CD4-positive, alpha-beta T cell treated with Interleukin-12 subunit alpha and Interleukin-12 subunit beta, for 1 hour (primary cell): ENCODE measurements at places on chromosomes 11 and 22.

GRCh38 chr22:29626497-29627195, 23.2 kb downstream of the NF2 start:
- DNase-seq, result no peak

DNA sequence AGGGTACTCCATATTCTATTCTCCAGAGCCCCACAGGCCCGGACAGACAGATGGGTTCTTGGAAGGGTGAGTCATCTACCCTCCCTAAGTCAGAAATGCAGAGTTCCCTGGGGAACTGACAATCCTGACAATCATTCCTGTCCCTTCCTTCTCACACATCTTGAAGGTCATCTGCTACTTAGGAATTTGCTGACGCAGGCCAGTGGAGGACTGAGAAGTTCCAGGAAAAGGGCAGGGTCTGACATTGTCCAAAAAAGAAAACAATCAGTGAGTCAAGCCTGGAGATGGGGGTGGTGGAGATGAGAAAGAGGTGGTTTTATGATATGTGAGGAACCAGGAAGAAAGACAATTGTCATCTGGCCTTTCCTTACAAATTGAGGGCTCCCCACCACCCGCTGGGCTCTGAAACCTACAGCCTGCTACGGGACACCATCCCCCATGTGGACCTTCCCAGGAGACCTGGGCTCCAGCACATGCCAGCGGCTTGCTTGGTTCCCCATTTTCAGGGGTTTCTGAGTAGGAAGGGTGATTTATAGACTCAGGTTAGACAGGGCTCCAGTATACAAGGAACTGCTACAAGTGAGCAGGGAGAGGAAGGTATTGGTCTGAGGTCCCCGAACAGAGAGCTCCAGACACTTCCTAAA, 12.9 kb downstream of the CD59 start:
- DNase-seq, result no peak

GRCh38 chr11:47586098-47586855, at the start of gene FAM180B:
Gene FAM180B, plus strand, starts transcription at chr11:47586678. Its CDS starts 91 bp downstream, at chr11:47586769.
- DNase-seq, result no peak

DNA sequence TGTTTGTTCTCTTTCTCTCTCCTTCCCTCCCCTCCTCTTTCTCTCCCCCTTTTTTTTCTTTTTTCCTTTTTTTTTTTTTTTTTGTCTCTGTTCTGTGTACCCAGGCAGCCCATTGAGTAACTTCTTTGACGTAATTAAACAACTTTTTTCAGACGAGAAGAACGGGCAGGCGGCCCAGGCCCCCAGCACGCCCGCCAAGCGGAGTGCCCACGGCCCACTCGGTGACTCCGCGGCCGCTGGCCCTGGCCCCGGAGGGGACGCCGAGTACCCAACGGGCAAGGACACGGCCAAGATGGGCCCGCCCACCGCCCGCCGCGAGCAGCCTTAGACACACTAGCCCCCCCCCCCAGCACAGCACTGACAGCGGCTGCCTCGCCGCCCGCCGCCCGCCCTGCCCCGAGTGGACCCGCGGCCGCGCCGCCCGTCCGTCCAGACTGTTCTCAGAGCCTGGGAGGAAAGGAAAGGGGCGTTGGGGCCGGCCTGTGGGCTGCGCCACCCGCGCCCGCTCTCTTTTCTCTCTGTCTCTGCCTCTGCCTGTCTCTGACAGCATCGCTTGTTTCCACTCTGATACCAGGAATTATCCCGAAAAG, 26.1 kb downstream of the MOB2 start:
- no peak for DNase-seq

- no peak for DNase-seq
These were observed 99.0 kb upstream of the HSD17B12 start for GRCh38 chr11:43581370-43582023.

DNA sequence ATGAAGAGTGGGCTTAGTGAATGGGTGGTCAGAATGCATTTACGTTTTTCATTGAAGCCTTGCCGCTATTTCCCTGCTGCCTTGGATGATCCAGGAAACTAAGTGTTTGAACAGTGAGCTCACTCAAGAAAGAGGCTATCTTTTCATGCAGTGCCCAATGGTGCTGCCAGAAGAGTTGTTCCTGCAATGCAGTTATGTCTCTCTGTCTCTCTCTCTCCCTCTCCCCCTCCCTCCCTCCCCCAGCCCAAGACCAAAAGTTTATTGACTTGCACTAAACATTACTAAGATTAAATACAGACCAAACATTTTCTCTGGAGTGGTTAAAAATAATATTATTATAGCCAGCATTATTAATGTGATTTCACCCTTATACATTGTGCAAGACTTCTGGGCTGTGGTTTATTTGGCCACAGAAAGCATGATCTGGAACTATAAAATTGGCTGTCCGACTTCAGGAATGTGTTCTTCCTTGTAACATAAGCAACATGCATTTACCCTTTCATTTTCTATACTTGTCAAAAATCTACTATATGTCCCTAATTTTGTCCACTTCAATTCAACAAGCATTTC, 6.6 kb upstream of the FUT4 start:
- DNase-seq, result no peak

GRCh38 chr11:15419696-15420095, 305.0 kb downstream of the INSC start:
- no peak for DNase-seq

DNA sequence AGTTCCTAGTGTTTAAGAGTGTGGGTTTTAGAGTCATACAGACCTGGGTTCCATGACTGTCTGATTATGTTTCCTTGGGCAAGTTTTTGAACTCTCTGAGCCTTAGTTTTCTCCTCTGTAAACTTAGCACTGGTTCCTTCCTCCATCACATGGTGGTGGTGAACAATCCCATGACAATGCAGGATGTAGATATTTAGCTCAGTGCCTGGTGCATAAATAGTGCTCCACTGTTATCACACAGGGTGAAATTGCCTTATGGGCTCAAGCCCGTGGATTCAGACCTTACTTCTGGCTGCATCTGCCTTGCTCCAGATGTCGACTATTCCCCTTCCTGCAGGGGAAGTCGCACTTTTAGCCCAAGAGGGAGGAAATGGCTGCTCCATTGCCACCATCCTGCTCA, 62.7 kb downstream of the LDLRAD3 start:
- no peak for DNase-seq

GRCh38 chr11:117232092-117232878, at the start of gene RNF214:
Gene RNF214, plus strand, starts transcription at chr11:117232671. Its CDS starts 1,602 bp downstream, at chr11:117234273.
- DNase-seq, result peak; percentile 86

DNA sequence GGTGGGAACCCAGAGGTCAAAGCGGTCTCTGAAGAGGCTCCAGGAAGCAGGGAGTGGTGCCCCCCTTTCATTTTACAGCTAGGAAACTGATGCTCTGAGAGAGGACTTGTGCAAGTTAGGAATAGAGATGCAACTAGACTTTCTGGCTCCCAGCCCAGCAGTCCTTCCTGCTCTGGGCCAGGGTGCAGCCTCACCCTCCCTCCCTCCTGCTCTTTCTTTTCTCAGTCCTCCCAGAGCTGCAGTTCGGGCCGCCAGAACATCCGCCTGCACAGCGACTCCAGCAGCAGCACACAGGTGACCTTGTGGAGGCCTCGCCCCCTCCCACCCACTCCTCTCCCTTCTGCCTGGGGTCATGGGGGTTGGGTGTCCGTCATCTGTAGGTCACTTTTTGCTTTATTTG, 51.5 kb downstream of the LHFPL7 start:
- no peak for DNase-seq

DNA sequence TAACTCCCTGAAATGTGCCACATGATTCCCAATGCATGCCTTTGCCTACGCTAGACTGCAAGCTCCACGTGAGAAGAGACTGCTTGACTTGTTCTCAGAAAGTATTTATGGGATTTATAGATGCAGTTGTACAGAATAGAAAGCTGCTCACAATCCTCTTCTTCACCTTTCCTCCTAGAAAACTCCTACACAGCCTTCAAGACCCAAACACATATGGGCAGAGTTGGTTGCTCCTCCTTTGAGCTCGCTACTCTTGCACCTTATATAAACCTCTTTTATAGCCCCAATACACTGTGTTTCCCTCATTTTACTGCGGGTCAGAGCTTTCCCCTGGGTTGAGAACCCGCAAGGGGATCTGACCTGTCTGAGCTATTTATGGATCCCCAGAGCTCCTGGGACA, 16.4 kb downstream of the C1QTNF6 start:
- DNase-seq, result no peak

DNA sequence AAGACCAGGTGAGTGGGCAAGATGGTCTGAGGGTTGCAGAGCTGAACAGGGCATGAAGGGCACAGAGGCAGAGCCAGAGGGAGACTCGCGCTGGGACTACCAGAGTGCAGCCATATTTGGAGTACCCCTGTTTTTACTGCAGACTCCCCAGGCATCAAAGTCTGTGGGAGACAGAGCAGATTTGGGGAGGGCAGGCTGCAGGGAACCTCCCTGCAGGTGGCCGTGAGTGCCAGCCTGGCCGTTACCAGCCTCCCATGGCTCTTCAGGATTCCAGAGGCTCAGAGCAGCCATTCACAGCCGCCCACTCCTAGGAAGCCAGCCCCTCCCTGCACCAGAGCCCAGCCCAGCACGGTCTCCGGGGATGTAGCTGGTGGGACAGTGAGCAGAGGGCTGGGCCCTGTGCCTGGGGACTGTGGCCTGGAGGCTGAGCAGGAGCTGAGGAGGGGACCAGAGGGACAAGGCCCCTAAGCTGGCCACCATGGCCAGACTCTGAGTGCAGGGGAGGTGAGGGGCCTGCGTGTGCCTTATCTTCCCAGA, at the start of gene SEPTIN3:
Gene SEPTIN3 (plus strand): TSS at position 334 of the 537 bp plus-strand sequence. CDS start 2,050 bp downstream, outside the sequence.
- DNase-seq, result no peak

- no peak for DNase-seq
These were observed 2.3 kb upstream of the PTS start for GRCh38 chr11:112223754-112224532.

GRCh38 chr22:29833392-29833965, 4.6 kb downstream of the ASCC2 start:
- DNase-seq, result no peak

- no peak for DNase-seq
These were observed 57.6 kb upstream of the NECTIN1 start for GRCh38 chr11:119786431-119787073.

- no peak for DNase-seq
These were observed 1780.5 kb downstream of the LRRC4C start for GRCh38 chr11:39678996-39679395.

DNA sequence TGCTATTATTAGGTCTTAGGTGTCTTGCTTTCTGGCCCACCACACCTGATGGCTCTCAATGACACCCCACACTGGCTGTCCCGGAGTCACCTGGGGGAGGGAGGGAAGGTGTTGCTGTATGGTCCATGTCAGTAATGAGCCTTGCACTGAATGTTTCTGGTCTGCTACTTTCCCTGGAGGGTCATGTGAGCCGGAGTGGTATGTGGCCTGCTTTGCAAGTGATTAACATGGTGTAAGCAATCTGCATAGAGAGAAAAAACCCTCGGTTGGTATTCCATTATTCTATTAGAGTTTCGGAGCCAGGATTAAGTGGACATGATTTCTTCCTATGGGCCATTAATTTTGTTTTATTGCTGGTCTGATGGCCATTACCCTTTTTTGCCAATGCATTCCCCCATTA, 63.9 kb downstream of the PKNOX2 start:
- no peak for DNase-seq

DNA sequence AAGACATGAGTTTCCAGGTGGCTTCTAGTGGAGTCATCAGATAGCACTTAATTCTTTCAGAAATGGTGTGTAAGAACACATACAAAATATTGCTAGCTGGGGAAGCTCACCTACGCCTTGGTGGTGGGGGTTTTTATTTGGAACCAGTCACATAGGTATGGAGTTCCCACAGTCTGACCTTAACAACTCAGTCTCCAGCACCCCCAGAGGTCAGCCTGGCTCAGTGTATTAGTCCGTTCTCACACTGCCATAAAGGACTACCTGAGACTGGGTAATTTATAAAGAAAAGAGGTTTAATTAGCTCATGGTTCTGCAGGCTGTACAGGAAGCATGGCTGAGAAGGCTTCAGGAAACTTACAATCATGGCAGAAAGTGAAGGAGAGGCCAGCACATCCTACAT, 317.5 kb upstream of the ZC3H12C start:
- DNase-seq, result no peak

DNA sequence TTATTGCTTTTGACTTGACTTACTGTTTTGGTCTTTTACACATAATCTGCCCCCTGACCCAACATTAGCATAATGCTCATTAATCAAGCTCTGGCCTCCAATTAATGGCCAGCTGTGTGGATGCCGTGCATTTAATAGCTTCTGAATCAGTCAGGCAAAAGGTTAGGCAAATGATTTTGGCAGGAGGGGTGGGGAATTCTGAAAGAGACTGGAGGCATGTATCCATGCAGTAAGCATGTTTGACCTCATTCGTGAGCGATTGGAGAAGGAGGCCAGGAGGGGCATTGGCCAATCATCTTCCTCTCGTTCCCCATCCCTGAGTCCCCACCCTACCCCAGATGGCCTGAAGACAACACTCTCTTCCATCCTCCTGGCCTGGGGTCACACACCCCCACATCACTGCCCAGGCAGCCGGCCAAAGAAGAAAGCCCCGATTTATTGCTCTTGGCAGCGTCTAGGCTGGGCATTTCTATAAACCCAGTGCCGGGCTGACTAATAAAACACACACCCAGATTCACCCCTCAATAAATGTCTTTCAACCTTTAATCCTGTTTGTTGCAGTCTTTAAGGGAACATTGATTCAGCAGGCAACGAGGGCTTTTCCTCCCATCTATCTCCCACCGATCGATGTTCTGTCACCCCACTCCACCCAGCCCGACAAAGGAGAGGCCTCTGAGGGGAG, 150.0 kb downstream of the OPCML start:
- DNase-seq, result no peak

GRCh38 chr11:35662061-35662648, 420 bp upstream of the TRIM44 start:
- DNase-seq, result peak; percentile 23

DNA sequence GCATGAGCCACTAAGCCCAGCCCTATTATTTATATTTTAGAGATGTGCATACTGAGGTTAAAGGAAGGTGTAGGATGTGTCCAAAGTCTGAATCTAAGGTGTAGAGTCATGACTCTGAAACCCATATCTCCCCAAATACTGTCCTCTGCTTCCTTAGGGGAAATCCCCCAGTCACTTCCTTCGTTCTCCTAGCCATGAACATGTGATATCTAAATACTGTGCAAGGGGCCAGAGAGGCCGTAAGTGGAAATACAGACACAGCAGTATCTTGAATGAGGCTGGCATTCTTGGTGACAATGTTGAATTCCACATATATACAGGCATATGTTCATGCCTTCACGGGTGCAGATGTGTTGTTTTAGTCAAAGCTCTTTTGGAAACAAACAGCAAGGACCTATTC, 21.3 kb upstream of the PATZ1 start:
- no peak for DNase-seq

- no peak for DNase-seq
These were observed 26.2 kb downstream of the MPPED1 start for GRCh38 chr22:43437871-43438475.

GRCh38 chr11:76803023-76803422, 19.9 kb downstream of the TSKU start:
- DNase-seq, result no peak
